Right atrium auricular region (tissue), 2 donors: ENCODE measurements at places on chromosomes 4 and X. TPM values are rescaled to one million over a fixed set of nuclear protein-coding genes. Genes with fewer than 3 reads are reported as not detected.

GRCh38 chr4:79178760-79179159 lies 147.1 kb downstream of the NAA11 start:
- no peak for DNase-seq

DNA sequence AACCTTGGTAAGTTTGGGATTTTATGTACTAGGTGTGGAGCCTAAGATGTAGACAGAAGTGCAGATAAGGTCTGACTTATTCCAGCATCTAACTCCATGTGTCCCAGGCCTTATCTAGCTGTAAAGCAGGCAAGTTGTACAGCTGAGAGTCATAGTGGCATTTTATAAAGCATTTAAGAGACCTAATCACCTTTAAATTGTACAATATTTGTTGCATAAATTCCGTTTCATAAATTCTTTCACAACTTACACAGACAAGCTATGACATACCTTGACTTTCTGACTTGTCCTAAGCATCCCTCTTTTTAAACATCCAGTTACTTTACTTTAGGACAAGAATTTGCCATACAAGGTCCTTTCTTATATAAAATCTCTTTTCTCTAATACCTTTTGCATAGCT lies 11.0 kb downstream of the SYAP1 start:
- no peak for DNase-seq

- DNase-seq = no peak
Observed at GRCh38 chr4:53044651-53044960, 182.5 kb downstream of the RASL11B start.

DNA sequence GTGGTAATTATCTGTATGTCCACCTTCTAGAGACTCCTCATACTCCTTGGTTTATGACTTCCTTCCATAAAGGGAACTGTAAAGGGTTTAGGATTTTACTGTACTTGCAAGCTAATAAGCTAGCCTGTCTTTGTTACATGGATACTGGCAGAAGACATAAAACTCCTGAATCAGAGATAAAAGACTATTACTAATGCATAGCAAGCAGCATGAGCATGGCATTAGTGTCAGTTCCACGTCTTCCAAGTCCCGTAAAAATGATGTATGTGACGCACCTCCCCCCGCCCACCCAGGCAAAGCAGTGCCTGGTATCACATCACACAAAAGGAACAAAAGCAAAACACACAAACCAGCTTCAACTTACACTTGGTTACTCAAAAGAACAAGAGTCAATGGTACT lies 71.0 kb downstream of the SLC10A6 start:
- no peak for DNase-seq

Gene TRIML2
- not detected for total RNA-seq

Gene ZNF630
- total RNA-seq = 3.9 TPM

Gene CXCL6
- 2.4 TPM for total RNA-seq

- no peak for DNase-seq
Observed at GRCh38 chrX:9396930-9397329, 67.9 kb upstream of the TBL1X start.

GRCh38 chr4:52576961-52577623 lies 82.0 kb downstream of the USP46 start:
- no peak for DNase-seq

Gene UGT2B10
- not detected for total RNA-seq

DNA sequence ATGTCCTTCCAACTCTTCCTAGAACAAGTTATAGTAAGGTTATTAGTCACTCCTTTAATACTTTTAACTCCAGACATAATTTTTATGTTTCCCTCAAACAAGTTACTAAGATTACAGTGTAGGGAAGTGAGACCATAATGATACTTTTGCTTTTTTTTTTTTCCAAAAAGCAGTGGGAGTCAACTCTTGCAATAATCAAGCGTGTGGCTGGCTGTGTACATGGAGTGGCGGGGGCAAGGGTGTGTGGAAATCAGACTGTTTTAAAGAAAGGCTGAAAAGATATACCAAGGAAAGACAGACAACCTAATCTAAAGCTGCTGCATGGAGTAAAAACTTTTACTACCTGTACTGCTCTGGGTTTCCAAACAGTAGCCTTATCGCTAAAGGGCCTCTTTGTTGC lies 4.1 kb downstream of the NOA1 start:
- DNase-seq = no peak

Gene RTL9
- total RNA-seq = 0.67 TPM

GRCh38 chr4:38026158-38026740 lies 66.1 kb downstream of the PTTG2 start:
- no peak for DNase-seq

- no peak for DNase-seq
Observed at GRCh38 chrX:92232182-92232581, 453.0 kb downstream of the PCDH11X start.

GRCh38 chr4:152307669-152308068 lies 228.2 kb downstream of the FBXW7 start:
- DNase-seq = no peak

- no peak for DNase-seq
Observed at GRCh38 chrX:80808881-80809411, 731 bp downstream of the BRWD3 start.
